ENCODE measurements at places on chromosomes 6 and 20.

GRCh38 chr6:52317841-52318581 lies 33.5 kb upstream of the MCM3 start:
- H3K4me1 ChIP-seq = no peaks in the 10 kb centered on the region
- H3K27me3 ChIP-seq = no peaks in the 10 kb centered on the region
- H3K4me3 ChIP-seq = no peak overlapping the region
- no peaks in the 10 kb centered on the region for H3K36me3 ChIP-seq
- no peak for DNase-seq

DNA sequence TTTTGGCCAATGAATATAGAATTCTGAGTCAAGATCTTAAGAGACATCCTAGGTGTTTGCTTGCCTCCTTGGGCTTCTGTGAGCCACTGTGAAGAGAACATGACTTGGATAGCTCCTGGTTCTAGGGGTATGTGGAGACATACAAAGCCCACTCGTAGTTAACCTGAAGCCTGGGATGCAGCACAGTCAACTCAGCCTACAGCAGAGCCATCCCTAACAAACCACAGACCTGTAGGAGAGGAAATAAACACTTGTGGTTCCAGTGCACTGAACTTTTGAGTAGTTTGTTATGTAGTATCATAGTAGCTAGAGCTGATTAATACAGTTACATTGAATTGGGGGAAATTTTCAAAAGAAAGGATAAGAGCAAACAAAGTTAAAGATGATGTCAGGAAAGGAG lies 474.4 kb upstream of the HSF2 start:
- H3K36me3 ChIP-seq = no peaks in the 10 kb centered on the region
- no peak overlapping the region for H3K27ac ChIP-seq
- H3K27me3 ChIP-seq = no peaks in the 10 kb centered on the region

DNA sequence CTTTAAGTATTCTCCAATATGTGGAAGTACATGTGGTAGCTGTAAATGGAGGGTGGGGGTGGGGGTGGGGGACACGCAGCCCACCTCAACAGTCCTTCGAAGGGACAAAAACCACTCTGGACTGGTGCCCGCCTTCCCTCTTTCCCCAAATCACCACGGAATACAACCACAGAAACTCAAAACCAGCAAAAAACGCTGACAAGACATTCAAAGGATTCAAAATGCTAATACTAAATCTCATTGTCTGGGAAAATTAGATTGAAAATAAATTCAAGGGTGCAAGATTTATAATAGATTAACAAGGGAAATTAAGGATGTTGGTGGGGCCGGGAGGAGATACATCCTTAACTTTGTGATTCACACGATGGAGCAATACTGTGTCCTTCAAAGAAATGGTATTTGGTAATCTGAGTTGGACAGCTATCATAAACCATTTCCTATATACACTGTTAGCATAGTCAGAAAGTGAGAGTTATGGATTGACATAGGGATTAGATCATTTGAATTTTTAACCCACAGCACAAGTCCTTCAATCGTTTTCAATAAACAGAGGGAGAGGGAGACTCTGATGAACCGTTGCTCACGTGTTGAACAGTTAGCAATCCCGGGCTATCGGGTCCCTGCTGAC lies 766 bp upstream of the TBC1D22B start:
- no peaks in the 10 kb centered on the region for H3K27me3 ChIP-seq
- DNase-seq = no peak
- H3K36me3 ChIP-seq = no peaks in the 10 kb centered on the region
- peak overlapping the region; percentile 70 for H3K4me3 ChIP-seq

DNA sequence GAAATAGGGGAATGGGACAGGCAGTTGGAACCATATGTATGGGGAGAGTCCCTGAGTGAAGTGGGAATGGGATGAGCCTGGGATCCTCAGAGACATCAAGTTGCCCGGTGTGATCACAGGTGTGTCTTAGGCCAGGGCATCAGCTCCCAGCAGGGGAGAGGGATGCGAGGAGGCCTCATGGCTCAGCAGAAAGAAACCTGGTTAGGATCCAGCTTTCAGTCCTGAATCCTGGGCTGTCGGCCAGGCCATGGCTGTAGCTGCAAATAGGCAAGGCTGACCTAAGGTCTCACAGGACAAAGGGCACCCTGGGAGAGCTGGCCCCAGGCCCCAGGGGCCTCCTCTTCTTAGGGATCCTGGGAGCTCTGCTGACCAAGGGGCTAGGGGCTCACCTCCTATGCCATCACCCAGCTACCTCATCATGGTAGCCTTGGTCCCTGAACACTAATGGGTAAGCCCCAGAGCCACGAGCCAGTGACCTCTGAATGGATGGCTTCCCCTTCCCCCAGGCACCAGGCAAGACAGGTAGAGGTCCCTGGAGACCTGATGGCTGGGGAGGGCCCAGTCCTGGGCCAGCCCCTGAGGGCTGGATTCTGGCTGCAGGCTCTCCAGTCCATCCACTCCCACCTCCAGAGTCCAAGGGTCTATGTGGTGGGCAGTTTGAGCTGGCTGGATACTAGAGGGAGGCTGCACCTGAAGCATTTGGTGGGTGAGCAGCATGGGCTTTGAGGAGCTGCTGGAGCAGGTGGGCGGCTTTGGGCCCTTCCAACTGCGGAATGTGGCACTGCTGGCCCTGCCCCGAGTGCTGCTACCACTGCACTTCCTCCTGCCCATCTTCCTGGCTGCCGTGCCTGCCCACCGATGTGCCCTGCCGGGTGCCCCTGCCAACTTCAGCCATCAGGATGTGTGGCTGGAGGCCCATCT lies at the start of gene SLC22A7:
TSS of gene SLC22A7 (plus strand) at position 617 of the 921 bp plus-strand sequence. CDS start at position 716, 99 bp downstream.
- no peak for DNase-seq
- no peak within 1 kb of the TSS for H3K4me3 ChIP-seq
- H3K27me3 ChIP-seq = no peaks in the 10 kb centered on the region
- no peaks in the 10 kb centered on the region for H3K4me1 ChIP-seq
